ENCODE measurements at places on chromosomes 2 and 18.

- no peak for DNase-seq
These were observed 116.7 kb downstream of the CTIF start for GRCh38 chr18:48655508-48655907.

DNA sequence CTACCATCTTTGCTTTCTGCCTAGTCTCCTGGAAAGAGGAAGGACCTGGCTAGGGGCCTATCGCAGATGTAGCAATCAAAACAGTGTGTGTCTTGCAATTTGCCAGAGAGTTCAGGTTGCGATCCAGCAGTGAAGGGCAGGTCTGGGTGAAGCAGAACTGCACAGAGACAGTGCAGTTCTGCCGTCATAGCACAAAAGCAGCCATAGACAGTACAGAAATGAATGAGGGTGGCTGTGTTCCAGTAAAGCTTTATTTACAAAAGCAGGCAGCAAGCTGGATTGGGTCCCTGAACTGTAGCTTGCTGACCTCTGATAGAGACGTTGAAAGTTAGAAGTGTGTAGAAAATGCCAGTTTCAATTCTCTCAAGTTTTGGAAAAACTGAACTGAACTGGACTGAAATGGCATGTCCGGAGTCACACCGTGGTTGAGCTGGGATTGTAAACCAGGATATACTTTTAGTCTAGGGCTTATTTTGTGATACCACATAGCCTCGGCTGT is 186.8 kb downstream of the LTBP1 start:
- no peak for DNase-seq

- DNase-seq: no peak
These were observed 17.5 kb upstream of the DSG3 start for GRCh38 chr18:31430072-31430471.

GRCh38 chr18:59878644-59879043 is 21.2 kb upstream of the PMAIP1 start:
- DNase-seq: no peak

- DNase-seq: no peak
These were observed 57.6 kb downstream of the MYOM1 start for GRCh38 chr18:3162181-3162580.

DNA sequence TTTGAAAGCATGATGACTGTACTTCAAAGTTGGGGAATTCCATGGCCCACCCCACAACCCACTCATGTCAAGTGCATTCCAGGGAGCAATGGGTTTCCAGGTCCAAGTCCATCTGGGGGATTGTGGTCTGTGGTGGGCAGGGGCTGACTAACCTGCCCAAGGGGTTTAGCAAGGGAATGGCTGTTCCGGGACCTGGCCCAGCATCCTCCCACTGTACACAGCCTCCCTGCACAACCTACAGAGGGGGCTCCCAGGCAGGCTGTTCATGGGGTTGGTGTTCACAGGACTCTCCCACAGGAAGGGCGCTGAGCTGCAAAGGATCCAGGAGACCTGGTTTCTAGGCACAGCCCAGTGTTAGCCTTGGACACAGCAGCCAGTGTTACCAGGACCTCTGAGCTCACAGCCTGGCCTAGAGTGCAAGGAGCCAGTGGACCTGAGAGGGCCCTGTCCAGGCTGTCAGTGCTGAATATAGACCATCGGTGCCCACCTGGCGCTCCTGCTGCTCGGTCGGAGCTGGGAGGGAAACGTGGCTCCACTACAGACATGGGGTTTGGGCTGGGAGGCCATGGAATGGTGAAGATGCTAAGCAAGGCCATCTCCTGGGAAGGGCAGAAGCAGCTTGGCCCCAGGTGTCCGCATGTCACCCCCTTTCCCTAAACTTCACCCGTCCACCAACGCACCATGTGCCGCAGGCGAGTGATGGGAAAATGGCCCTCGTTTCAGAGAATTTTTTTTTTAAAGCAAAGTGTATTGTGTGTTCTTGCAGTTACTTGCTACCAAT is 317.2 kb downstream of the GBX2 start:
- no peak for DNase-seq

- DNase-seq: no peak
These were observed 297.1 kb downstream of the AGPS start for GRCh38 chr2:177689623-177690022.

DNA sequence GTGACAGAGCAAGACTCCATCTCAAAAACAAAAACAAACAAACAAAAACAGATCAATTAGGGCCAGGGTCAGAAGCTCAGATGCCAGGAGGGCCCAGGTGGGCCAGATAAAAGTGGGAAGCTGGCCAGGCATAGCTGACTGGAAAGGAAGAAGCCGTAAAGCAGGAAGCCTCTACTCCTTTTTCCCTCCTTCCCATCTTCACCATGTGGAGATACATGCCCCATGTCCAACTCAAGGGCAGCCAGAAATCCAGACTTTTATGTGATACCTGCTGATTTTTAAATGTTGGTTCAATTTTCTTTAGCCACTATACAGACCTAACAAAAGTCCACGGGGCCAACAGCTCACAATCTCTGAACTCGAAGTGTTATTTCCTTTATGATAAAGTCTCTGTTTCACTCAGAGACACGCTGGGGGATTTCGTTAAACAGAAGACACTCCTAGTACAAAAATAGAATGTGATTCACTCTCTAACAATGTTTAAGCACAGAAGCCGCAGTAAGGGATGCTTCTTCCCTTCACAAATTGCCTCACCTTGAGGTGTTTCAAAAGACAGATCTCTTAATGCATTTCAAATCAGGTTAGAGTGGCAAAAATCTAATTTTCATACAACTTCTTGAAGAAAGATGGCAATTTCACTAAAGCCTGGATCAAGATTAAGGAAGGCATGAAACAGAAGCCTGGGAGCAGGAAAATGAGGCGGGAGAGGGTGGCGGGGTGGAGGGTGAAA is 14.0 kb downstream of the TMEM247 start:
- DNase-seq: no peak

DNA sequence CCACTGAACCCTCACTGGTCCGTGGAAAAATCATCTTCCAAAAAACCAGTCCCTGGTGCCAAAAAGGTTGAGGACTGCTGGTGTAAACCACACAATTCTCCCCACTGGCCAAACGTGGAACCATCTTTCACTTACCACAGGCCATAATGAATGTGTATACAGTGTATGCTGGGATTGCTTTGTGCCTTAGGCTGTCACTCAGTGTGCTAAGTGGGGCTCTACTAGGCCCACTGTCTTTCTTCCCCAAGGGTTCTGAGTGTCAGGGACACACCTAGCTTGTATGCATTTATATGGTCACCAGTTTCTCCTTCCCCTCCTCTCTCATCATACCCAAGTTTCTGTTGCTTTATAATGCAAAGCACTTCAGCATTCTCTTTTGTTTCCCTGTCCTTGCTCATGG is 27.2 kb downstream of the SCYGR8 start:
- no peak for DNase-seq

- no peak for DNase-seq
These were observed 305.8 kb upstream of the HNMT start for GRCh38 chr2:137658433-137658832.

DNA sequence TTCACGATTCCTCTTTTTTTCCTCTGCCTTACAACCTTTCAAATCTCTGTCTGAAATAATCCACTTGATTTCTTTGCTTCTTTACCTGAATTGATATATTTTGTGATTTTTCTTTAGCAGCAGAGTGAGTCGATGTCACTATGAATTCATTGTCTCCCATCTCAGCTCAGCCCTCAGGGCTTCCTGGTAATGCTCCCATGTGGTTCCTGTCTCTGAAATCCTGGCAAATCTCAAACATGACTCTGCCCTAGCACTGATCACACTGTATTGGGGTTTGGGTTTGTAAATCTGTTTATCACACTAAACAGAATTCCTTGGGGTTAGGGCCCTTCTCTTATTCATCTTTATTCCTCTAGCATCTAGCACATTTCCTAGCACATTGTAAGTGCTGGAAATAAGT is 43.0 kb upstream of the MSTN start:
- no peak for DNase-seq

DNA sequence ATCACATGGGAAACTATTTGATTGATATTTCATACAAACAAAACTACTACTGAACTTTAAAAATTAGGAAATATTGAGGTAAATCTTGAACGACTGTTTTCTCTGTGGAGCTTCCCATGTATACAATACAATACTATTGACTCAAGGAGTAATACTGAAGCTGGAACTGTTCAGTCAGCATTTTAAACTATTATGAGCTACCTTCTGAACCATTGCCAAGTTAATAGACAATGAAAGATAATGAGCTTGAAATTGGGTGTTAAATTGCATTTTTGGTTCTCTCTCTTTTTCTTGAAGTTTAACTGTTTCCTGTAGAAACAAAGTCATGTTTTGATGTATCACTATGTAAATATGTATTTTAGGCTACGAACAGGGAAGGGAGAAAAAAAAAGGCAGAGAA is 569.2 kb downstream of the ZEB2 start:
- no peak for DNase-seq

GRCh38 chr2:198146346-198146940 is 342.1 kb downstream of the PLCL1 start:
- no peak for DNase-seq

GRCh38 chr2:234412726-234413125 is 84.2 kb downstream of the ARL4C start:
- DNase-seq: no peak

DNA sequence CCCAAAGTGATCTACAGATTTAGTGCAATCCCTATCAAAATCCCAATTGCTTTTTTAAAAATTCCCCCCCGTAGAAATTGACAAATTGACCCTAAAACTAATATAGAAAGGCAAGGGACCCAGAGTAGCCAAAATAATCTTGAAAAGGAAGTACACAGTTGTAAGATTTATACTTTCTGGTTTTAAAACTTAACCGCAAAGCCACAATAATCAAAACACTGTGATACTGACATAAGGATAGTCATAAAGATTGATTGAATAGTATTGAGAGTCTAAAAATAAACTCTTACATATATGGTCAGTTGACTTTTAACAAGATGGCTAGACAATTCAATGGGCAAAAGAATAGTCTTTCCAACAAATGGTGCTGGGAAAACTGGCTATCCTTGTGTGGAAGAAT is 58.7 kb upstream of the GAREM2 start:
- no peak for DNase-seq

DNA sequence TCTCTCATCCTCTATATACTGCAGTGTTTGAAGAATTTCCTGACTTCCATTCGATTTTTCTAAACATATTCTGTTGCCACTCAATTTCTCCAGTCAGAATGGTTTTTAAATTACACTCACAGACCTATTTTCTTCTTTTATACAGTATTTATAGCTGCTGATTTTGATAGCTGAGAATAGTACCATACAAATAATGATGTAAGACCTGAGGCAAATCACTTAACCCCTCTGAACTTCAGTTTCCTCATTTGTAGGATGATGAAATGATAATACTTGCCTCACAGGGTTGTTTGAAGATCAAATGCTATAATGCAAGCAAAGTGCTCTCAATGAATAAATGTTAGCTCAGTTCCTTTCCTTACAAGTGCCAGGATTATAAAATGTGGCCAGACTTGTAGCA is 241.8 kb downstream of the CPS1 start:
- DNase-seq: no peak

DNA sequence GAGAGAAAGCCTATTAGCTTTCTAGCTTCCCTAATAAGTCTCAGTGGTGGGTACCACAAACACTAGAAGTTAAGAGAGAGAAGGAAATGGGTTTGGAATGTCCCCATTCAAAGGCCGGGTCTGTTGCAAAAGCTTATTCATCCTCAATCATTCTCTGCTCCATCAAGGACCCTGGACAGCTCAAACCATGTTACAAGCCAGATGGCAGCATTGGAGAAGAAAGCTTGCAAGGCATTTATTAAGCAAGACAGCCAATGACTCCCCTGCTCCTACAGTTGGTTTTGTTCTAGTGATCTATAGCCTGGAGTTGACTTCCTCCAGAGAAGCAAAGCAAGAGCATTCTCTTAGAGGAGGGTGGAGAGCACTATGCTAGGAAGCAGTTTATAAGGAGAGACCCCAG is 86.9 kb upstream of the LMAN1 start:
- no peak for DNase-seq

- DNase-seq: no peak
These were observed 148.7 kb downstream of the DYSF start for GRCh38 chr2:71602115-71602495.

DNA sequence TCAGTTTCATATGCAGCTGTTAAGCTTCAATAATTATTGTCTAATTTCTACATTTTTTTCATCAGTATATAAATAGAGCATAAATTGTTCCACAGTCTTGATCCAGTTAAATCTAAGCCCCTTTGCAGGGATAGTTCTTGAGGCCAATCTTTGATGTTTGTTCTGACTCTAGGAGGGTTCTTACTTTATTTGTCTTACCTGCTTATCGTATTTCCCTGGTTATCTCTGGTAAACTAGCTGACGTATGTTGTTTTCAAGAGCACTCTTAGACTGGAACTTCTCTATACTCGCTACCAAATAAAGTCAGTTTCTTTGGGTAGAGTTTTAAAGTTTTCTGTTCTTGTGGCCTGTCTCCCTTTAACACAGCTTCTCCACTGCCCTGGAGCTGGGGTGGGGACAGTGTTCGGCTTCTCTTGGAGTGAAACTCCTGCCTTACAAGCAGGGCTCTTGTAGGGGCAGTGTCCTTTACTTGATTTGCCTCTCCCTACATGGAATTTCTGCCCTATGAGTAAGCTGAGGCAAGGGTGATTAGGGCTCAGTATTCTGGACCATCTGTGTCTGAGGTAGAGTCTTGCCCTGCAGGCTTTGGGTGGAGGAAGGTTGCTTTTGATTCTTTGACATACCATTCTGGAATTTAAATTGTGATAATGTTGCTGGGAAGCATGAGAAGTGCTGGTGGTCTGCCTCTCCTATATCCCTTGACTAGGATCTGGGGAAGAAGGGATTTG is 90.3 kb downstream of the PTPN4 start:
- no peak for DNase-seq

DNA sequence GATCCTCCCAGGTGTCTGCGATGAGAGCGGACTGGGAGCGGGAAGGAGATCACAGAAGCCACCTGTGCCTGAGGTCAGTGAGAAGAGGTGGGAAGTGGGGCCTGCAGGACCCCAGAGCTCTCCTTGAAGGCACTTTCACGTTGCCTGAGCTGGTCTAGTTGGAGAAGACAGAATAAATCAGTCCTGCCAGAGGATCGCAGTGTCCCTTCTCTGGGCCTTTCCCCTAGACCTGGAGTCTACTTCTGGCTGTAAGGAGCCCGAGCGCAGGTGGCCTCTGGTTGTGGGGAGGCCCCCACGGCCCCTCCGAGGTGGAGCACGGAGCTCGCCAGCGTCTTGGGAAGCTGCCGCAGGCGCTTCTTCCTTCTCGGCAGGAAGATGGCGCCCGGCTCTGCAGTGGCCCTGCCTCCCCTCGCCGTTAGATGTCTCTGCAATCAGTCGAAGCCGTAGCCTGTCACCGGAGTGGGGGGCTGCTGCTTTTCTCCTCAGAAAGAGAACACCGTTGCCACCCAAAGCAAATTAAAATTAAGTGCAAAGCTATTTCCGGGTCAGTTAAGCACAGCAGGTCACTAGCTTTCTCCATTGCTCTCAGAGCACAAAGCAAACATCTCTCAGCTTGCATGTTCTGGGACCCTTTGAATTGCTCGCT is 212.0 kb upstream of the MYT1L start:
- no peak for DNase-seq

GRCh38 chr2:221574231-221574570 is 2.1 kb upstream of the EPHA4 start:
- no peak for DNase-seq
